ENCODE measurements at places on chromosomes 5 and 9. TPM values are rescaled to one million over a fixed set of nuclear protein-coding genes. Genes with fewer than 3 reads are reported as not detected.

Gene GNG10
- 60.4 TPM for total RNA-seq

DNA sequence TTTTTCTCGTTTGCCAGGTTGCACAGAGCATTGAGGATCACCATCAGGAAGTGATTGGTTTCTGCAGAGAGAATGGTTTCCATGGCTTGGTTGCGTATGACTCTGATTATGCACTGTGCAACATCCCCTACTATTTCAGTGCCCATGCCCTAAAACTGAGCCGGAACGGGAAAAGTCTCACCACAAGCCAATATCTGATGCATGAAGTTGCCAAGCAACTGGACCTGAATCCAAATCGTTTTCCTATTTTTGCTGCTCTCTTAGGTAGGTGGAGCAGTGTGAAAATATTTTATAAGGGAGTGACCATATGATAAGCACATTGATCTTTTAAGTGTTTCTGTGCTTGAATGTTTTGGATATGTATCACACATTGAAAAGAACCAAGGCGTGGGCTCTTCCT is 17.7 kb upstream of the FAM120AOS start:
- no peak for DNase-seq

GRCh38 chr5:58755397-58755796 is 172.5 kb downstream of the RAB3C start:
- DNase-seq: no peak

- DNase-seq: no peak
Measured at GRCh38 chr5:4192111-4192510, 596.5 kb downstream of the IRX1 start.

- no peak for DNase-seq
Measured at GRCh38 chr9:134366223-134367031, 40.2 kb downstream of the RXRA start.

DNA sequence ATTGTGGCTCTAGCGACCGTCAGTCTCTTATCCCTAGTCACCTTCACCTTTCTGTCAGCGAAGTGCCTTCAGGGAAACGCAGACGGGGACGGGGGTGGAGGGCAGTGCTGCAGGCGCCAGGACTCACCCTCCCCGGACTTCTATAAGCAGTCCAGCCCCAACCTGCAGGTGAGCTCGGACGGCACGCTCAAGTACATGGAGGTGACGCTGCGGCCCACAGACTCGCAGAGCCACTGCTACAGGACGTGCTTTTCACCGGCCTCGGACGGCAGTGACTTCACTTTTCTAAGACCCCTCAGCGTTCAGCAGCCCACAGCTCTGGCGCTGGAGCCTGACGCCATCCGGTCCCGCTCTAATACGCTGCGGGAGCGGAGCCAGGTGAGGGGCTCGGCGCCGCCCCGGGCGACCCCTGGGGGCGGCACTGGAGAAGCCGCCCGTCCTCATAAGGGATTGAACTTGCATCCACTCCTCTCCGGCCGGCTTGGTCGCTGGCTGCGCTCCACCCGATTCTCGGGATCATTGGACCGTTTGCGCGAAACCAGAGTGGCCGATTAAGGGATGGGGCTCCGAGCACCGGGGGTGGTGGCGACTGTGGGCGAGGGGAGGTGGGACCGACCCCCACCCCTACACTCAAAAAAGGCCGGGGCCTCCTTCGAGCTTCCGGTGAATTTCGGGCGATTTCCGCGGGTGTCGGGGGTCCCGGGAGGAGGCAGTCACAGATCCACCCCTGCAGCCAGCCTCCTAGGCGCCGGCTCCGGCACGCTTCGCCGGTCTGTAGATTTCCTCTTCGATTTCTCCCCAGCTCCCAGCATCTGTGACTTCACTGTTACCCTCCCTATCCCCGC is 2.7 kb downstream of the PCDHGC5 start:
- DNase-seq: no peak

GRCh38 chr5:95647886-95648860 is 1.6 kb downstream of the RFESD start:
- DNase-seq: no peak

All from endothelial cell (in vitro differentiated cells).